Amniotic stem cell (primary cell): ENCODE measurements at places on chromosomes 11 and 22.

DNA sequence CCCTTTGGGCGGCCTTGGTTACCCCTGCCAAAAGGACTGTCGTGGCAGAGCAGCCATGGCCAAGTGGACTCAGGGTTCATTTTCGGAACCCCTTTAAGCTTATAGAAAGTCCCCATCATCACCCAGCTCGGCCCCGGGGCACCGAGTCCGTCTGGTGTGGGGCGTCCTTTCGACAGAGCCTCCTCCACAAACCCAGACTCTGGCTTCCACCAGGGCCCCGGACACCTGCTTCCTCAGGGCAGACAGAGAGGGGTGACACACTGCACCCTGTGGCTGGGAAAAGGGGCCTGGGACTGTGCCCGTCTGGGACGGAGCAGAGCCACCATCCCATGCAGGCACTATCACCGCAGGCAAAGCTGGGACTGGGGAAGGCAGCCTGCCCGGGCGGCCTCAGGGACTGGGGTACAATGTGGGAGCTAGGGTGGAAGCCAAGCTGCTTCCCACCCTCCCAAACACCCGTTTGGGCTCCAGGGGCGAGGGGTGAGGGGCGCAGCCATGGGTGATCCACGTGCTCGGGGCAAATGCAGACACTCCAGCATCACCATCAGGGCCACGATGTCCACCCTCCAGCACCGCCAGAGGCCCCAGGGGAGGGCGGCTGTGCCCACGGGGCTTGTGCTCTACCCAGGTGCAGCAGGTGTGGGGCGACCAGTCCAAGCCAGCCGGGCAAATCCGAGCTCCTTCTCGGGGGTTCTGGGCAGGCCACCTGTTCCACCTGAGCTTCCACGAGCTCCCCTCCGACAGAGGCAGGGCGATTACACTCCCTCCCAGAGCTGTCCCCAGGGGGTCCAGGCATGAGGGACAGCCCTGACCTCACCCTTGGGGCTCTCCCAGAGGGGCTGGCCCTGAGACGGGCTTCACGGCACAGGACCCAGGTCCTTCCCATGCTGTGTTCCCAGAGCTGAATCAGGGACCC lies 11.7 kb upstream of the MRPL23 start:
- no peak for DNase-seq

- peak; percentile 44 for DNase-seq
These were observed 108.6 kb downstream of the LARGE1 start for GRCh38 chr22:33811686-33812085.

DNA sequence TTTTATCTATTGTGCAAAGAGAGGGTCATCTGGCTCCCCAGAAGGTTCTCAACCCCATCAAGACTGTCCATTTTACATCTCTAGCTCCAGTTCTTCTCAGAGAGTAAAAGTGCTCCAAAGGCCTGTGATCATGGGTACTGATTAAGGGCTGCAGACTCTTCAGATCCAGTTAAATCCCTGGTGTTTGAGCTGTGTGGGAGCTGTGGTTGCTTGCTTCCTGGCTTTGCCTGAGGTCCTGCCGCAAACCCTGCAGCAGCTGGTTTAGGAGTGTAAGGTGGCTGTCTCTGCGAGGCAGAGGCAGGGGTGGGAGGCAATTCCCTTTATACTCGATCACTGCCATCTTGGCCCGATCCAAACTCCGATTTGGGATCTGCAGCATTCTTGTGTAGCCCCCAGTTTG lies 1.2 kb downstream of the MRPL17 start:
- no peak for DNase-seq

DNA sequence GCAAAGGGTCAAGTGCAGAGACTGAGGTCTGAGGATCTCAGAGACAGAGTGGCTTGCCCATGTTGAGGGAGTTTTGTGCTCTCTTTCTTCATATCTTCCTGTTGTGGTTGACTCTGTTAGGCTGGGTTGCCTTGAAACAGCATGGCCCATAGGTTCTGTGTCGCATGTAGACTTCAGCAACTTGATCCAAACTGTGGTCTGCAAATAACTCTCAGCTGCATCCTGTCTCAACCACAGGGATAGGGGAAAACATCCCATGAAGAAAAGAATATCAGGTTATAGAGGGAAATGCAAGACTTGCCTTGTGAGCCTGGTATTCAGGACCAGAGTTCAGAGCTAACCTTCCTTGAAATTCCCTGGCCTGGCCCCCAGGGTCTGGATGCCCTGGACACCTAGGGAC lies 69.4 kb downstream of the FLI1 start:
- no peak for DNase-seq

DNA sequence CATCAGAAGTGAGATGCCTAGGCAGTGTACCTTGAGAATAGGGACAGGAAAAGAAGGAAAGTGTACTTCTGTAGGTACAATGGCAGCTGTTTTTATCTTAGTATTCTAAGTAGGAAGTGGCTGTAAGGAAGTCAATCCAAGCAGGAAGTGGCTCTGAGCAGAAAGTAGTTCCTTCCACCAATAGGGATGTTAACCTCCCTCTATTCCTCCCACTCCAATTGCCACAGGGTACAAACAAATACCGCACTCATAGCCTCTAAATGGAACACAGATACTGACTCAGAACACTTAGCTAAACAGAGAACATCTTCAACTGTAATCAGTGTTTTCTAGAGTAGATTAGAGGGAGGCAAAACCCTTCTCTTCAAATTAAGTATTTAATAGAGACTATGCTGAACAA lies 10.6 kb downstream of the LRRC55 start:
- no peak for DNase-seq

DNA sequence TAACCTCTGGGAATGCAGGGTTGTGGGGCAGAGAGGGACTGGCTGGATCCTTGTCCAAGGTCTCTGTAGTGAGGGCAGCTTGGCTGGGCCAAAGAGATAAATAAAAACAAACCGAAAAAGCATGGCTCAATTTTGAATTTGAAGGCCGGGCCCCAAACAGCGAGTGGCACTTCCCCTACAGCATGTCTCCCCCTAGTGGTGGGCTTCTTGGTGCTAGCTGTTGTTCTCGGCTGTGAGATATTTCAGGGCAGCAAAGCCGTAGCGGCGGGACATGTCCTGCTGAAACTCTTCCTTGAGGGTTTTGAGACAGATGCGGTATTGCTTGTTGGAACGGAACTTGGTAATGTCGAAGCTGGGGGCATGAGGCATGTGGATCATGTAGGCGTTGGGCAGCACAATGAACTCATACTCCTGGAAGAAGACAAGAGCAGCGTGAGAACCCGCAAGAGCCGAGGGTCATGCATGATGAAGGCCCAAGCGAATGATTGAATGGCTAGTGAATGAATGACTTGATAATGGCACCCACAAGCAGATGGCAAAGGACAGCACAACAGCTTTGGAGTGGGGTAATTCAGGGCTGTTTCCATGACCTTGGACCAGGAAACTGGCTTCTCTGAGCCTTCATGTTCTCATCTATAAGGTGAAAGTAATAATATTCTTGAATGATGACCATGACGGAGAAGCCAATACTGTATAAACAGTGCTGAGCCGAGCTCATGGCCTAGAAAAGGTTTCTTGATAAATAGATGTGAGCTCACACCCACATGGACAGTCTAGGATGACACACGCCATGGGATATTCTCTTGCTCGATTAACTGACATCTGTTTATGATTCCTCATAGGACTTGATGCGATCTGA lies 216.3 kb upstream of the SYN3 start:
- DNase-seq = no peak

- DNase-seq = no peak
These were observed 170.9 kb downstream of the MIAT start for GRCh38 chr22:26828311-26828710.

- DNase-seq = peak; percentile 89
These were observed at the start of gene AP2A2 for GRCh38 chr11:925496-926301. Gene AP2A2 (plus strand): TSS chr11:925870. CDS start chr11:926022, 152 bp downstream.

DNA sequence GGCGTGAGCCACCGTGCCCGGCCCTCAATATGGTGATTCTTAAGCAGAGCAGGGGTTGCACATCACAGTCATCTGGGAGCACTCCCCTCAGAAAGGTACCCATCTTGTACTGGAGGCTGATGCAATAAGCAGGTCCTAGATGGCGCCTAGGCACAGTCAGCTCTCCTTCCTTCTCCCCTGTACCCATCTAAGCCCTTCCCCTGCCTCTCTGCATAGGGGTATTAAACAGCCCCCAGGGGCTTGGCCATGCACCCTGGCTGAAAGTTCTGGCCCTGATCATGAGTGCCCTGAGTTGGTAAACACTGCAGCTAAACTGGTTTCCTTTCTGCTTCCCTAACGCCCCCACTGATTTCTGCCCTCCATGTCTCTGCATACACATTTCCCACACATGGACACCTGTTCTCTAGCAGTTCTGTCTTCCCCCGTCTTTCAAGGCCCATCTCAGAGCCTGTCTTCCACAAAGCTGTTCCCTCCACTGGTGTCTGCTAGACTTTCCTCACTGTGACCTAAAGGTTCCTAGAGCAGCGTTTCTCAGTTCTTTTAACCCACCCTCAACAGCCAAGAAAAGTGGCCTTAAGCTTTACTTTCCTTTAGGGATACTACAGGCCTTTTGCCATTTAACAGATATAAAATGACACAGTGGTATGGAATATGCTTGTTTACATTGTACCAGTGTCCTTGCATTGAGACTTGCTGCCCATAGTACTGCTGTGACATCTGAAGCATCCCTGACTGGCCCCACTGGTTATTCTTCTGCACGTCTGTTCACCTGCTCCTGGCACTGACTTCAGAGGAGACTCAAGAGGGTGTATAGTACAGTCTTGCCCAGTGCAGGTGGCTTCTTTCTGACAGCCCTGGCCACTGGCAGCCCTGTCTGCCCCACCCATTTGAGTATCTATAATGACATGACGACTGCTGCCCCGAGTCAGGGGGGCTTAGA lies 15.6 kb downstream of the UBE2L3 start:
- no peak for DNase-seq

DNA sequence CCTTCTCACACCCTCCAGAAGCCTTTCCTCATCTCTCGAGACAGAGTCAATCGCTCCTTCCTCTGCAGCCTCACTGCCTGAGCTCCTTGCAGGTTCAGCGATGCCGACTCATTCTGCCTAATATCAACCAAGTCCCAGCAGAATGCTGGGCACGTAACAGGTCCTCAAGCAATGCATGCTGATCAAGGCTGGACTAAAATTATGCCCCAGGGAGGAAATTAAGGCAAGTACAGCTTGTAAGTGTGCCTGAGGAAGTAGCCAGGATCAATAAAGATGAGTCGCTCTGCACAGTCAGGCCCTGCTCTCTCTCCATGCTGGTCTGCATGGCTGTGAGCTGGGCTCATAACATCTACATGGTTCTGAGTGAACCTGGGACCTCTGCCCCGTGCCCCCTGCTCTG lies 25.6 kb upstream of the NRIP3 start:
- DNase-seq = no peak

DNA sequence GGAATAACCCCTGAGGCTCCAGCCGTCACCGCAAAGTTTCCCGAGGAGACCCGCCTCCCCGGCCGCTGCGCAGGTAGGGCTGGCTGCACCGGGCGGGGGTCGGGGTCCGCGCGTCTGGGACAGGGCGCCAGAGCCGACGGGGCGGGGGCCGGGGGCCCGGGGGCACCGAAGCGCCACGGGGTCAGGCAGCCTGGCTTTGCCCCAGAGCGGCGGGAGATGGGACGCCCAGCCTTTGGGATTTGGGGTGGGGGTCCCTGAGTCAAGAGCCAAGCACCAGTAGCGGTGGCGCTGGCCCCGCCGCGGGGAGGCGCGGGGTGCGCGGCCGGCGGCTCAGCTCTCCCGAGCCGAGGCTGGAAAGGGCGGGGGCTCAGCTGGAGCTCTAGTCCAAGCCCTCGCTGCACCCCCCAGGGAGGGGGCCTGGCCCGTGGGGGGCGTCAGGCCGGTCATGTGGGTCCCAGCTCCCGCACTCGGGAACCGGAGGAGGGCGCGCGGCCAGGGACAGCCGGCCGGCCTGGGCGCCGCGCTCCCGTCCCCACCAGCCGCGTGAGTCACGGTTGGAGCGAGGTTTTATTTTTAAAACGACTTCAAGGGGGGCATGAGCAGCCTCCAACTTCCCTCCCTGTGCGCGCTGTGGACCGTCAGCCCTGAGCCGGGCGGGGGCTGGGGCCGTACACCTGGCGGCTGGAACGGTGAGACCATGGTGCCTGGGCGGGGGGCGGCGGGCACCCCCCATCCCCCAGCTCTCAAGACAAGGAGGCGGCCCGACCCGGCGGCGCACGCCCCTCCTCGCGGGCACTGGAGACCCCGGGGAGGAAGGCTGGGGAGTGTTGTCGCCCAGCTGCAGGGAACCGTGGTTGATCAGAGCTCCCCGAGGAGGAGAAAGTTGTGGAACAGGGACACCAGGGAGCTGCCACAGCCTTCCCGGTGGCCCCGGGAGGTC lies 626 bp downstream of the FLRT1 start:
- no peak for DNase-seq

DNA sequence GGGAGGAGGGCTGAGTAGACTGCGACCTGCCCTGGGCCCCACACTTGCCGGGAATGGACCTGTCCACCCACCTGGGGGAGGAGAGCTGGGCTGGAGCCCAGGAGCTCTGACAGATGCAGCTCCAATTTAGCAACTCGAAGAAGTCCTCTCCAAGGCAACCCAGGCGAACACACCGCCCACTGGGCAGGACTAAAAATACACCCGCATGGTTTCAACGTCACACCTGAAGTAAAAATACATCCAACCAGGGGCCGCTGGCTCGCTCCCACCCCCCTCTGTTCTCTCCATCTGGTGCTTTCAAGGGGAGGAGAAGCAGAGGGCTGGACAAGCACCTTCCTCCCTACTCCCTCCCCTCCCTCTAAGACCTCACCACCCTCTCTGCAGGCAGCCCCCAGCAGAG lies 119.9 kb downstream of the FEZ1 start:
- no peak for DNase-seq

GRCh38 chr11:12822392-12823022 lies 148.3 kb downstream of the TEAD1 start:
- DNase-seq = no peak

DNA sequence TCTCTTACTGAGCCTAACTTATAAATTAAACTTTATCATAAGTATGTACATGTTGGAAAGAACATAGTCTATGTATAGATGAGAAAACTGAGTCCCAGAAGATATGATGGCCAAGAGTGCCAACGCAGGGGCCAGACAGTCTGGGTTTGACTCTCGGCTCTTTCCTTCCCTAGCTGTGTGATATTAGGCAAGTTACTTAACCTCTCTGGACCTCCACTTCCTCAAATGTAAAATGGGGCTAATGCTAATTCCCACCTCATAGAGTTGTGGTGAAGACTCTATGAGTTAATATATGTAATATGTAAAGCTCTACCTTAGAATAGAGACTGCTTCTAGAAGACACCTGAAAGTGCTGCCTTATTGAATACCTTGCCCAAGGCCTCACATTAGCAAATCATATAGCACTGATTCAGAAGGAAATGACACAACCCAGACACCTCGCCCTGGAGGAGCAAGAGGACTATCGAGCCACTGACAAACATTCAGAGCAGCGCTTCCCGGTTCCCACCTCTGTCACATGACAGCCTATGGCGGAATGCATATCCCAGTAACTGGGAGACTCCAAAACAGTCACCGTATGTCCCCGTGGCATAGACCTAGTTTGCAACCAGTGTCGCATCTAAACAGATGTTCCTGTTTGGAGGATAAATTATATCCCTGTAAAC lies 11.3 kb upstream of the CCDC86 start:
- DNase-seq = no peak

DNA sequence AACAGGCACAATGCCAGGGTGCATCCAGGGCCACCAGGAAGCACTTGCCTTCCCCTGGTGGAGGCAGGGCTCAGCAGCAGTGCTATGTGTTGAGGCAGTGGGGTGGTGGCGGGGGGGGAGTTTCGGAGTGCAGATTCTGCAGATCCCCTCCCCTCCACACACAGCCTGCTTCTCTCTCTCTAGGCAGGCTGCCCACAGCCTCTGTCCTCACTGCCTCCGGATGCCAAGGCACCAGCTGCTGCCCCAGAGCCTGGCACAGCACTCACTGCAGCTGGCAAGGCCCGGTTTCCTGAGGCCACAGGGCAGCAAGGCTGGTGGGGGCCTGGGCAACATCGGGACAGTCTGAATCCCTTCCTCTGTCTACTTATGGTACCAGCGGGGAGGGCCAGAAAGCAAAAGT lies 35.8 kb downstream of the NRXN2 start:
- no peak for DNase-seq
